Posterior cingulate gyrus (tissue), 11 donors: ENCODE measurements at places on chromosomes 7 and 10.

- no peak for DNase-seq
These were observed 42.5 kb downstream of the LRRC4 start for GRCh38 chr7:127988751-127989150.

DNA sequence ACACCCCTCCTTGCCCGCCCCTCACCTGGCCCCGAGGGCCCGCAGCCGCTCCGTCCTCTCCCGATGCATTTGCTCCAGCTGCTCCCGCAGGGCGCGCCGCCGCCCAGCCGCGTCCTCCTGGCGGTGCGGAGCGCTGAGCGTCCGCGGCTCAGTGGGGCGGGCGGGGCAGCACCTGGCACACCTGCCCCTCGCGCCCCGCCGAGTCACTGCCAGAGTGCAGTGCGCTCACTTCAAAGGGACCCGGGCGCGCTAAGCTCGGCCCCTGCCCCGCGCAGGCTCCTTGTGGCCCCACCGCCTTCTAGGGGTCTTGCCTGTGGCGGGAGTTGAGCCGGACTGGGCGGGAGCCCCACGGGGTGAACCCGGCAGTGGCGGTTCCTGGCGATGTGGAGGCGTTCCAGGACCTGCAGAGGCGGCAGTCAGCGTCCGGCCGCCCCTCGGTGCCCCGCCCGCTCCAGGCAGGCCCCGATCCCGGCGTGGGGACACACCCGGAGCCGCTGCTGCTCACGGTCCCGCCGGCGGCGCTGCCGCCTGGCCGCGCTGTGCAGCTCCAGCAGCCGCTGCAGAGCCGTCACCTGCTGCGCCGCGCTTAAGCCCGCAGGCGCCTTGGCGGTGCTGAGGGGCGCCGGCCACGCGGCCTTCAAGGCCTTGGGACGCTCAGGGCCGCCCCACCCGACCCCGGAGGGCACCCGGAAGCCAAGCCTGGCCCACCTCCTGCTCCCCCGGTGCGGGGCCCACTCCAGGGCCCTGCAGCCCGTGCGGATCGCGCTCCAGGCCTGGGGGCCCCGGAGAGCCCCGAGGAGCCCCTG, 6.7 kb downstream of the ATP6V1F start:
- DNase-seq, result peak; percentile 93

DNA sequence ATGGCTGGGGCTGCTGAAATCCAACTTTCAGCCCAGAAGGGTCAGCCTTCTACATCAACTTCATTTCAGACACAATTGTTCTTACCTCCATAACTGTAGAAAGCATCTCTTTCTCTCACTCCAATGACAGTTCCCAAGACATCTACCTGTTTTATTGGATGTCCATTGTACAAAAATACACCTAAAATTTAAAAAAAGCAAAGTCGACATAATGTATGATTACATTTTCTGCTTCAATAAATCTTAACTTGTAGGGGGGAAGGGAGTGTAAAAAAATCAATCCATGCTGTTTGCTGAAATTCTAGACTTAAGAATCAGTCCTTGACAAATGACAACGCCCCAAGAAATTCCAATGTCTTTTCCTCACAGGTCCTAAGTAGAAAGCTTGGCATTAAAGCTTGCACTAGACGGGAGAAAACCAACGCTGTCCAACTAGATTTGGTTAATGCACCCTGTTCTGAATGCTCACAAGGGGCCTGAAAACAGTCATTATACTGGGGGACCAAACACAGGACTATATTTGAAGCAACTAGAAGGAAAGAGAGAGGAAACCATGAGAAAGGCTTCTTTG, 7.5 kb downstream of the STN1 start:
- no peak for DNase-seq

DNA sequence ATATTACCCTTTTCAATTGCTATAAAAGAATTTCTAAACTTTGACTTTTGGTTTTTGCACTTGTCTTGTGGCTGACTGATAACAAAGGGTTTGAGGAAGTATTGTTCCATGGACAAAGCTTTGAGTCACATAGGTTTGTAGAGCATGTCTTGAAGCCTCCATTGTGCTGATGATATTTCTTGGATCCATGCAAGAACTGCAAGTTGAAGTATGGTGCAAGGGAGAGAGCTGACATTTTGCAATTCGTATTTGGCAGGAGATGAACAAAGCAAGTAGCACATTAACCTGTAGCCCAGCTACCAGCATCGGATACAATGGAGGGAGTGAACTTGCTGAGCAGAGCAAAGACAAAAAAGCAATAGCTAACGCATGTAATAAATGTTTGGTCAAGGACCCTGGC, 23.4 kb downstream of the MGAM2 start:
- DNase-seq, result no peak

GRCh38 chr10:78600740-78601139, 468.0 kb upstream of the ZMIZ1 start:
- no peak for DNase-seq

GRCh38 chr7:4606797-4607196, 75.3 kb upstream of the FOXK1 start:
- peak; percentile 21 for DNase-seq

DNA sequence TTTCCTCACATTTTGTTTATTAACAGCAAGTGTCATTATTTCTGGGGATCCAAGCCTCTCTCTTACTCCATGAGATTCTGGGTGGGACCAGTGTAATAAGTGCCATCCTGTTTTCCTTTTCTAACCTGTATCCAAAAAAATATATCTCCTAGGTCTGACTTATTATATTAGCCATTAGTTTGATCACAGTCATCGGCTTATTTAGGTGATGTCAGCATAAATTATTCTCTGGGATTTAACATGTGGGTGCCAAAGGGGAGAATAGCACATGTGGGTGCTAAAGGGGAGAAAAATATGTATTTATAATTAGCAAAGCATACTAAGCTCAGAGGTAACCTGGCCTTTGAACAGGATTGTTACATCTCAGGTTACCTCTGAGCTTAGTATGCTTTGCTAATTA, 293.8 kb upstream of the SEMA3D start:
- no peak for DNase-seq

- DNase-seq, result no peak
These were observed 597.3 kb downstream of the PTPRN2 start for GRCh38 chr7:157990226-157990880.

DNA sequence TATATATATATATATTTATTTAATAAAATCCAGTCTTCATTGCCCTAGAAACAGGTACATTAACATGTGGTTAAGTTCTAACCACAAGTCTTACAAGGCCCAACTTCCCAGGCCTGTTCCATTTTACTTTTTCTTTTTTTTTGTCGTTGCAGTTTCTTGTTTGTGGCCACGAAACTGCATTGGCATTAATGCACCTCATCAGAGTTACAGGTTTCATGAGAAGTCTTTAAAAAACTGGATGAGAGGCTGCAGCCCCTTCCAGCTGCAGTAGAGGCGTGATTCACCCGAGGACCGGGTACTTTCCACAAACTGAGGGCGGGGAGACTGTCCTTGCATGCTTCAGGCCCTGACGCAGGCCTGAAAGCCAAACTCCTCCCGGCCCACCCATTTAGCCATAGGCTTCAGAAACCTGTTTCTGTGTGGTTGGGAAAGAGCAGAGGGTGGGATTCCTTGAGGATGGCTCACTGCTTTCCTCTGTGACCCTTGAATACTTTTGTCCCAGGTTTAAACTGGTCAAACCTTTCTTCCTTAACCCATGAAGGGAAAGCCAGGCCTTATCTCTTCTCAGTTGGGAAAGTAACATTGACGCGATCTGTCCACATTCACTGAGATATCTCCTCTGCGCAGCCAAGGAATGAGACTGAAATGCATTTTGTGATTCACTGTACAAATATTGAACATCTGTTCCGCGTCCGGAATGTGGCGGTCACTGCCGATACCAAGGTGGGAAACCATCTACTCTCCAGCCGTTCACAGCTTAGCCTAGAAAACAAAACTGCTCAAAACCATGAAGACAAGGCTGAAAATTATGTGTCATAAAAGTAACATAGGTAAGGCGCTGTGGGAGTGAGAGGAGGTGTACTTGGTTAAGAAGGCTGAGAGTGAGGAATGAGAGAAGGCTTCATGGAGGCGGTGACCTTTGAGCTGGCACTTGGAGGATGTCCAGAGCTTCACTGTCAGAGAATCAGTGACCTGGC, 311.7 kb downstream of the GATA3 start:
- no peak for DNase-seq

DNA sequence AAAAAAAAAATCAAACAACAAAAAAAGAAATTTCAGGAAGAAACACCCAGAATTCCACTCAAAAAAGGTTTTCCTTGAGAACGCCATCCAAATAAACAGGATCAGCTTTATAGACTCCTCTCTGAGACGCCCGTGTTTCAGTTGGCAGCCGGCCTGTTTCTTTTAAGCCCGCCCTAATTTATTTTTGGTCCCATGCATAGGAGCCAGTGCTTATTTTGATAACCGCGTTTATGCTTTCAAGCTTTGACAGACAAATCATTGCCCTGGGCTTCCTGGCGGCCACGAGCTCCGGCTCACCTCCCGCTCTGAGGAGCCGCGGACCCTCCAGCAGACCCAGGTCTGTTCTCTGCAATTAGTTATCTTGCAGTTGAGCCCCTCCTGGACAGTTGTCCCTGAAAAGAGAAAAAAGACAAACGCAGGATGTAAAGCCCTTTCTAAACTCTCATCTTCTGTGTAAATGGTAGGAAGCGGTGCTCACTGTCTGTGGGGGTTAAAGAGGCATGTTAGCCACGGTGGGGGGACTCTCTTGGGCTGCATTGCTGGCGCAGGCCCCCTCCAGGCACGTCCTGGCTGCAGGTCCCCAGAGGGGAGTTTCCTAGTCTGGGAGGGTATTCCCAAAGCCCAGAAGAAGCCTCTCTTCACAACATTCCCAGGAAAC, 22.2 kb upstream of the UNCX start:
- no peak for DNase-seq

DNA sequence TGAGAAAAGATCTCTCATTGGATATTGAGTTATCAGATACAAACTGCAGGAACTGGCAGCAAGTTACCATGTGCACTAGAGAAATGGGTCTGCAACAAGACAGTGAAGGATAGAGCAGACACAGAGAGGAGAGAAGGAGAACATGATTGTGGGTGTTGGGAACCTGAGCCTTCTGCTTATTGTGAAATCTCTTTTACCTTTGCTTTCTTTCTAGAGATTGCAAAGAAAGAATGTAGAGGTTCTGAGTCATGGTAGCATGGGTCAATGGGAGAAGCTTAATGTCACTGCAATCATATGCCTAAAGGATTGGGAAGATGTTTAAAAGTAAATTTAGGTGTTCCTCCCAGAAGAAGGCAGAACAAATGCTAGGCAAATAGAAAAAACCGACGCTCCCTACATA, 821.4 kb downstream of the CCSER2 start:
- no peak for DNase-seq

DNA sequence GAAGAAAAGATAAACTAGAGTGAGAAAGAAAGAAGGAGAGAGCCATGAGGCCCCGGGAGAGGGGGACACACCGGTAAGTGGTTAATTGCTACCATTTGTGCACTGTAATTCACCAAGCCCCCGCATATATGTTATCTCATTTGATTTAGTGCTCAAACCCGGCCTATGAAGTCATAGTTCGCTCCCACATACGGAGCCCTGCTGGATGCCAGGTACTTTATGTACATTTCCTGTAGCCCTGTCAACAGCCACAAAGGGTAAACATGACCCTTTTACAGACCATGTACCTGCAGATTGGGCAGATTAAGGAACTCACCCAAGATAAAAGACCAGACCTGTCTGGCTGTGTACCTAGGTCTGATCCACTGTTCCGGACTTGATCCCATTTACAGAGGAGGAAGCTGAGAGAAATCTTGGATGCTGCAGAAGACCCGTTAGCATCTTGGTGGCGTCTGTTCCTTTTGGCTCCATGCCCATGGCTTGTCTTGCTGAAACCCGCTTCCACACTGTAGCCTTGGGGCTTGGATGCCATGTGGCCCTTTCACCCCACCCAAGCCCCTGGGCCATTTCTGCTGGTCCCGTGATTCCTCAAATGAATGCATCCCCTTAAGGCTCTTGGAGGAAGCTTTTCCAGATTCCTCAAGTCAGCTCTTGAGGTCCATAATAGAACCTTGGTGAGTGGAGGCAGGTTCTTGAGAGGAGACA, 32.3 kb downstream of the FAM241B start:
- DNase-seq, result no peak

DNA sequence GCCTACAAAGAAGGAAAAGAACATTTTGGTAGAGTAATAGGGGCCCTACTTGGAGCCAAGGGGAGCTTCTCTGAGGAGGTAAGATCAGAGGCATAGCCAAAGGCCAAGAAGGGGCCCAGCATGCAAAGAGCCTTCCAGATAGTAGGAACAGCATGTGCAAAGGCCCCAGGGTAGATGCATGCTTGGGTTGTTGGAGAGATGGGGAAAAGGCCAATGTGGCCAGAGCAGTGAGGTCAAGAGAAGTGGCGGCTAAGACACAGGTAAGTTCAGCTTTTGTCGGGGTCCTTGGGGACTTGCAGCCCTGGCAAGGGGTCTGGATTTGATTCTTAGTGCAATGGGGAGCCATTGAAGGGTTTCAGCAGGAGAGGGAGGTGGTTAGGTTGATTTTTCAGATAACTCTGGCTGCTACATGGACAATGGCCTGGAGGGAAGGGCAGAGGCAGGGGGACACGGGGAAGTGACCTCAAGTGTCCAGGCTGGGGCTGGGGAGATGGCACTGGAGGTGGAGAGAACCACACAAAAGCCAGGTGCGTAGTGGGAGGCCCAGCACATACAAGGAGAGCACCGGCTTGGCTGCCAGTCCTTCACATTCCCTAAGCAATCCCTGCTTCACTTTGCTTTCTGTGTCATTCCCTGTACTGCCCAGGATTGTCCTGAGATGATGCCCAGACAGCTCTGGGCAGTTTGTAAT, 16.5 kb downstream of the GRID1 start:
- DNase-seq, result no peak

- no peak for DNase-seq
These were observed 87.1 kb upstream of the AFAP1L2 start for GRCh38 chr10:114491419-114491818.

GRCh38 chr7:22267930-22268615, 88.9 kb downstream of the RAPGEF5 start:
- DNase-seq, result no peak

- DNase-seq, result no peak
These were observed 72.3 kb upstream of the ZNF746 start for GRCh38 chr7:149569726-149570422.

DNA sequence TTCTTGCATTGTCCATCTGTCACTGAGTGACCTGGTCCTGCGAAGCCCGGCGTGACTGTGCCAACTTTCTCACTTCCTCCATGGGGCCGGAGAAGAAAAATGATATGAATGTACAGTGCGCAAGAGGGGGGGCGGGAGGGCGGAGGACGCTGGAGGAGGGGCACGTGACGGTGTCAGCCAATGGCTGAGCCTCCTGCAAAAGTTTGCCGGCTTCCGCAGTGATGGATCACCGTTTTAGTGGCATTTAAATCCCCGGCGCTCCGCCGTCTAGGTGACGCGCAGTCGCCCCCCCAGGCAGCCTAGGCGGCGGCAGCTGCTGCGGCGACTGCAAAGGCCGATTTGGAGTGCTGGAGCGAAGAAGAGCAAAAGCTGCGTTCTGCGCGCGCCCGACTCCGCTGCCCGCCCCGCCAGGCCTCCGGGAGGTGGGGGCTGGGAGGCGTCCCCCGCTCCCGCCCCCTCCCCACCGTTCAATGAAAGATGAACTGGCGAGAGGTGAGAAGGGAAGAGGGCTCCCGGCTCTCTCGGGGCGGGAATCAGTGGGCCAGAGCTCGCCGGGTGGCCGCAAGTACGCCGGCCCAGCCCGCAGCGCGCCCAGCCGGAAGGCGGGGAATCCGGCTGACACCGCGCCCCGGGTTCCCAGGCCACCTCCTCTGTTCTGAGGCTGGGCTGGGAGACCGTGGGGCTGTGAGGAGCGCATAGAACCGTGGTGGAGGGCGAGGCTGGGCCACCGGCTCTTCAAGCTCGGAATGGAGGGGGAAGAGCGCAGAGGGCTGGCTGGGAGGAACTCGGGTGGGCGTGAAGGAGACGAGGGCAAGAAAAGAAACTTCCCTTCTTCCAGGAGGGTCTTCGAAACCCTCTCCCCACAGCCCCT, at the start of gene HOXA1:
TSS of gene HOXA1 (minus strand) at position 104 of the 871 bp plus-strand sequence. CDS start at position 16, 88 bp downstream.
- DNase-seq, result no peak
